ENCODE measurements at places on chromosomes 1 and 21. TPM values are rescaled to one million over a fixed set of nuclear protein-coding genes. Genes with fewer than 3 reads are reported as not detected.
A peak's percentile ranks its signal among the peaks of the same experiment; 100 is the strongest.

DNA sequence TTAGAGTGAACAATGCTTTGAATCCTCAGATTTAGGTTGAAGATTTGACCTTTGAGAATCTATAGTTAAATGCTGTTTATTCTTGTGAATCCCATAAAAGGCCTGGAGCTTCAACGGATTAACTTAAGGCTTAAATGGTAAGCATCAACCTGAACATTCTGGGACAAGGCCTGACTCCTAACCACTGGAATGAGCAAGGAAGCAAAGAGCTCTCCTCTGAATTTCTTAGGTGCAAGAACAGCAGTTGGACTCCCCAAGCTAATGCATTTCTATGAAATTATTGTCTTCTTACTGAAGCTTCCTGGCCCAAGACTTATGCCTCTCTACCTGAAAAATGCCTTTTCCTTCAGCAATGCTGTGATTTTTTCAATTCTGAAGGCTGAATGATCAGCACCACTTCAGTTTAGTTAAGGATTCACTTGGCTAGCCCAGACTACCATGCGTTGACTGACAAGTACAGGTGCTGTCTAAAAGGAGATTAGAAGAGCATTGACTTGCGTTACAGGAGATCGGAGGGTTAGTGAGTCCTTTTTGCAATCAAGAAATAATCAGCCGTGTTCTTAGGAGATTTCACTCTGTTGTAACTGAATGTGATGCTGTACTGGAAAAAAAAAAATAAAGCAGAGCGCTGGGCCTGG is 178.5 kb downstream of the ZC3H11B start:
- H3K36me3 ChIP-seq = no peaks in the 10 kb centered on the region
- no peaks in the 10 kb centered on the region for H3K27me3 ChIP-seq
- H3K4me3 ChIP-seq = no peak overlapping the region
- no peak for DNase-seq
- H3K27ac ChIP-seq = no peak overlapping the region

Gene ATP1A4
- 0.40 TPM for total RNA-seq

- H3K27ac ChIP-seq = no peak overlapping the region
- no peak overlapping the region for H3K4me3 ChIP-seq
- H3K36me3 ChIP-seq = peaks cover 3% of the 10 kb centered on the region
- peaks cover 20% of the 10 kb centered on the region for H3K4me1 ChIP-seq
These were observed 98.9 kb upstream of the COL6A1 start for GRCh38 chr21:45882645-45883044.

Gene NBPF10
- 2.0 TPM for total RNA-seq

DNA sequence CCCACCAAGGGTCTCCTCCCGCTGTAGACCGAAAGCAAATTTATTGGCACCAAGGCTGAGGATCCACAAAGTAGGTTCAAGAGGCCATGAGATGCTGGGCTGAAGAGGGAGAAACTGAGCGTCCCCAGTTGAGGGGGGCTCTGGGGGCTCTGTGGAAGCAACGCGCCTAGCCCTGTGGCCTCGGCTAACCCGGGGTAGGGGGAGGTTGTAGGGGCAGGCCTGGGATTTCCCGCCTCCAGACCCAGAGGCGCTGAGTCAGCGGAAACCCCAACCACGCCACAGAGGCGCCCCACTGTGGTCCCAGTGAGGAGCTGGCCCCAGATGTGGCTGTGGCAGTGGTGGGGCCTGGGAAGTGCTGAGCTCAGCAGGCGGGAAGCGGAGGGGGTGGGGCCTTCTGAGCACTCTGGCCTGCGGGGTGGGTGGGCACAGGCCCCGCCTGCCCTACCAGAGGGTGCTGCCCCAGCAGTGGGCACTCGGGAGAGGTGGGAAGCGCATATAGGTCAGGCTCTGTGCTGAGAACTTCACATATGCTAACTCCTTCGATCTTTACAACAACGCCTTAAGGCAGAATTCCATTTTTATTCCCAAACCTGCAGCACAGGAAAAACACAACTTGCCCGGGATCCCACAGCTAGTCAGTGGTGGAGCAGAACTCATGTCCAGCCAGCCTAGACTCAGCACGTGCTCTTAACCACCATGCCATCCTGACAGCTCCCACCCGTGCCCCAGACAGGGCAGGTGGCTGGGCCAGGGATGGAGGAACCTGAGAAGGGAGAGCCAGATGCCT is 1.5 kb upstream of the COL16A1 start:
- H3K4me3 ChIP-seq = peak overlapping the region; percentile 31
- H3K27ac ChIP-seq = peak overlapping the region; percentile 61
- DNase-seq = peak; percentile 92
- peaks cover 44% of the 10 kb centered on the region for H3K27me3 ChIP-seq
- H3K36me3 ChIP-seq = no peaks in the 10 kb centered on the region
- H3K4me1 ChIP-seq = peaks cover 51% of the 10 kb centered on the region

Gene PAPPA2
- total RNA-seq = 0.38 TPM

GRCh38 chr1:193741228-193741627 is 554.8 kb upstream of the B3GALT2 start:
- no peak for DNase-seq
- H3K27me3 ChIP-seq = no peaks in the 10 kb centered on the region
- H3K4me3 ChIP-seq = no peak overlapping the region
- no peaks in the 10 kb centered on the region for H3K36me3 ChIP-seq
- H3K27ac ChIP-seq = no peak overlapping the region
- H3K4me1 ChIP-seq = peaks cover 2% of the 10 kb centered on the region

GRCh38 chr1:219771080-219771479 is 157.3 kb downstream of the SLC30A10 start:
- no peak for DNase-seq
- H3K4me3 ChIP-seq = no peak overlapping the region
- no peaks in the 10 kb centered on the region for H3K36me3 ChIP-seq
- H3K27me3 ChIP-seq = no peaks in the 10 kb centered on the region
- H3K27ac ChIP-seq = no peak overlapping the region

Gene TSPAN1
- not detected for total RNA-seq

- no peaks in the 10 kb centered on the region for H3K27me3 ChIP-seq
- H3K4me1 ChIP-seq = peaks cover 20% of the 10 kb centered on the region
- H3K27ac ChIP-seq = no peak overlapping the region
- H3K36me3 ChIP-seq = peaks cover 42% of the 10 kb centered on the region
These were observed 14.6 kb downstream of the CEP350 start for GRCh38 chr1:179968994-179969919.

DNA sequence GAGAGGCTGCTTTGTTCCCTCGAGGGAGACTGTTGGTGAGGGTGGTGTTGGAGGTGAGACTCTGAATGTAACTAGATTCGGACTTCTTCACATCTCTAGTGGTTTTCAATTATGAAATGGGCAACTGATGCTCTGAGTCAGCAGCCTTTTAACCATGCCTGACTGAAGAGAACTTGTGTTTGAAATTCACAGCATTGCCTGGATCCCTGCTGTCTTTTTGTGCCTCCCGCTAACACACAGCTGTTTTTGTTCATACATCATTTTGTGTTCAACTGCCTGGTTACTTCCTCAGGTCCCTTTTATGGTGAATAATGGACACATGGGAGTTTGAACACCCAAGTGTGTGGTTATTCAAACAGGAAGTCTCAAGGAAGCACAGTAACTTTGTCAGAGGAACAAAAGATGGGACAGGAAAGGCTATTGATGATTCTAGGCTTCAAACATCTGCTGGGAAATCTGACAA is 16.8 kb downstream of the LAMC1 start:
- no peak overlapping the region for H3K27ac ChIP-seq
- no peaks in the 10 kb centered on the region for H3K4me1 ChIP-seq
- no peak for DNase-seq
- H3K27me3 ChIP-seq = peaks cover 65% of the 10 kb centered on the region
- H3K36me3 ChIP-seq = no peaks in the 10 kb centered on the region
- no peak overlapping the region for H3K4me3 ChIP-seq

DNA sequence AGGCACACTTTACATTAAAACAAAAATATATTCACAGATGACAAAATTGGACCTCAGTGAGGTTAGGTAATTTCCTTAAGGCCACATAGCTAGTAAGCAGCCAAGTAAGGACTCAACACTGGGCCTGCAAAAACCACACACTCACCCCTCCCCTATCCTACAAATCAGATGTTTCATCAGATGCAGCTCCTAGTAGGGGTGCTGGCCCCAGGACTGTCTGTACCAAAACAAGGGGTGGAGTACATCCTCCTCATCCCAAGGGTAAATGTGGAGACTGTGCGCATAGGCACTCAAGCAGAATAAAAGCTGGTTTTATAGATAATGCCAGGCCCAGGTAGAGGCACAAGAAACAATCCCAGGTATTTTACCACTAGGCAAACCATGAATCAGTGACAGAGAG is 25.7 kb downstream of the URB1 start:
- no peak overlapping the region for H3K27ac ChIP-seq
- H3K4me3 ChIP-seq = no peak overlapping the region
- DNase-seq = no peak
- H3K27me3 ChIP-seq = no peaks in the 10 kb centered on the region
- H3K36me3 ChIP-seq = peaks cover 50% of the 10 kb centered on the region

DNA sequence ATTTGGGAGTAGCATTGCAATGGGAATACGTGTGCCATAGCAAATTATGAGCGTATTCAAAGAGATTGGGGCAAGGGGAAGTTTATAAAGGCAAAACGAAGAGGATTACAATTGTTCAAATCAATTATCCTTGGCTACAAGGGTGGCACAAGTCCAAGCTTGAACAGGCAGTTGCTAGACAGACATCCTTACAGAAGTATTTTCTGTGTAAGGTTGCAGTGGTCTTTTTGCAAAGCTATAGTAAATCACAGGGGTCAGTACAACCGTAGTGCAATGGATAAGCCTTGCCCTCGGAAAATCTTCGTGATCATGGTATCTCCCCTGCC is 37.4 kb upstream of the HAO2 start:
- DNase-seq = no peak
- no peak overlapping the region for H3K4me3 ChIP-seq
- H3K4me1 ChIP-seq = peaks cover 7% of the 10 kb centered on the region

Gene KCNJ15
- not detected for total RNA-seq

DNA sequence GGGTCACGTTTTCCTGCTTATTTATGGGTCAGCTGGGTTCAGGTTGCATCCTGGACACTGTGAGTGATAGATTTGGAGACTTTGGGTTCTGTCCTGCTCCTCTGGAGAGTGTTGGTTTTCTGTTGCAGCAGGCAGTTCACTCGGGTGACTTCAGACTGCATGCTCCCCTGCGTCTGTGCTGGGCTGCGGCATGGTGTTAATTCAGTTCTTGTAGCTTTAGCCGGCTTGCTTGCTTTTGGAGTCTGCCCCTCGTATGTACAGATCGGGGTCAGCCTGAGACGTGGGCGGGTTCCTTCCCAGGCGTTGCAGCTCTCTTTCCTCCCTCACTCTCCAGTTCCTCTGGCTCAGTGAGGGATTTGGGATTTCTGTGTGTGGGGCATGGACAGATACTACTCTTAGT is 38.0 kb downstream of the PCNT start:
- H3K36me3 ChIP-seq = peaks cover 48% of the 10 kb centered on the region
- DNase-seq = no peak
- H3K27me3 ChIP-seq = no peaks in the 10 kb centered on the region

Gene CHI3L1
- not detected for total RNA-seq

DNA sequence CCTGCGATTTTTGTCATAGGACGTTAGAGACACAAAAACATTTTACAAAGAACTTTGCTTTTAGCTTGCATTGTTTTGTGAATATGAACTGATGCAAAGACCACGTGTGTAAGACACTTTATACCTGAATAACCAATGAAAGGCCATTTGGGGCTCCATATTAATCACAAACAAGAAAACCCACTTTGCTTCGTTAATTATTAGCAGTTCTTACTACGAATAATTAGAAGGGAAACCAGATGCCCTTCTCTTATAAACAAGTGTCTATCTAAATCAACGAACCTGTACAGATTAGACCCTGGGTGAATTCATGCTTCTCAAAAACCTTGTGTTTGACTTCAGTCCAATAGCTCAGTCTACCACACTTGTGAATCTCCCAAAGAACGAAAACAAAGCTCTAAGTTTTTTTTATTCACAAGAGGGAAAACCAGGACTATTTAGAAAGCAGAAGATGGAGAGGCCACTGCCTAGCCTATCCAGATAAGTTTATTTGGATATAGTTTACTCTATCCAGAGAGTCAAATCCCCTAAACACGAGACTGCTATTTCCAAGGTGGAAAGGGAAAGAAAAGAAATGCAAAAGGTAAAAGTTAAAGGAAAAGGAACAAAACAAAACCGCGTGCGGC is 897 bp downstream of the CYYR1 start:
- peaks cover 2% of the 10 kb centered on the region for H3K36me3 ChIP-seq
- H3K4me3 ChIP-seq = no peak overlapping the region
- H3K4me1 ChIP-seq = no peaks in the 10 kb centered on the region
- DNase-seq = no peak
- H3K27me3 ChIP-seq = peaks cover 15% of the 10 kb centered on the region

DNA sequence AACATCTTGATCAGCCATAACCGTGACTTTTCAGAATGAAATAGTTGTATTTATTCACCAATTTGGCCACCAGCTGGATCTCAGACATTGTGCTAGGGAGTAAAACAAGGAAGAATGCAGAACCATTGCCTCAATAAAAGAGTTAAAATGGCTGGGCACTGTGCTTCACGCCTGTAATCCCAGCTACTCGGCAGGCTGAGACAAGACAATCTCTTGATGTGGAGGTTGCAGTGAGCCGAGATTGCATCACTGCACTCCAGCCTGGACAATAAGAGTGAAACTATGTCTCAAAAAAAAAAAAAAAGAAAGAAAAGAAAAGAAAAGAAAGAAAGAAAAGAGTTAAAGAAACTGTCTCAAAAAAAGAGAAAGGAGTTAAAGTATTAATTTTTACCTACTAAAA is 199.5 kb downstream of the TPR start:
- no peak overlapping the region for H3K27ac ChIP-seq
- DNase-seq = no peak
- no peaks in the 10 kb centered on the region for H3K4me1 ChIP-seq
- H3K4me3 ChIP-seq = no peak overlapping the region

Gene PRRX1
- total RNA-seq = not detected

DNA sequence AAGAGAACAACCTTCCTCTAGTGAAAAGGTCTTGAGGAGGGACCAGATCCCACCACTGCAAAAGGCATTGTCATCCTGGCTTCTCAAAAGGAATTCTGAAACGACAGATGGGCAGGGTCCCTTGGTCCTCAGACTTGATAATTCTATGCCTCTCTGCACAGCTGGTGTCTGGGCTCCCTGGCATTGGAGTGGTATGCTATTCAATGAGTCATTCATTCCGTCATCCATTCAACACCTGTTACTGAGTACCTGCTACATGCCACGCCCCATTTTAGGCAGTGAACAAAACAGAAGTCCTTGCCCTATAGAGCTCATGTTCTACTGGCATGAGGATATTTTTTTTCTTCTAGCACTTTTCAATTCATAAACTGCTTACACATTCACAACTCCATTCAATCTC is 45.8 kb upstream of the HMGB4 start:
- no peaks in the 10 kb centered on the region for H3K27me3 ChIP-seq
- no peak overlapping the region for H3K4me3 ChIP-seq
- no peak overlapping the region for H3K27ac ChIP-seq
- DNase-seq = no peak
- H3K36me3 ChIP-seq = no peaks in the 10 kb centered on the region
- no peaks in the 10 kb centered on the region for H3K4me1 ChIP-seq

GRCh38 chr21:18803624-18804023 is 400.0 kb upstream of the TMPRSS15 start:
- no peak for DNase-seq
- no peak overlapping the region for H3K27ac ChIP-seq
- H3K4me1 ChIP-seq = no peaks in the 10 kb centered on the region
- no peaks in the 10 kb centered on the region for H3K27me3 ChIP-seq
- no peak overlapping the region for H3K4me3 ChIP-seq

Gene ZNF684
- 10.0 TPM for total RNA-seq
